ENCODE measurements at places on chromosomes 6 and 20.

GRCh38 chr20:51159303-51159702 is 136.4 kb upstream of the KCNG1 start:
- no peak for DNase-seq

DNA sequence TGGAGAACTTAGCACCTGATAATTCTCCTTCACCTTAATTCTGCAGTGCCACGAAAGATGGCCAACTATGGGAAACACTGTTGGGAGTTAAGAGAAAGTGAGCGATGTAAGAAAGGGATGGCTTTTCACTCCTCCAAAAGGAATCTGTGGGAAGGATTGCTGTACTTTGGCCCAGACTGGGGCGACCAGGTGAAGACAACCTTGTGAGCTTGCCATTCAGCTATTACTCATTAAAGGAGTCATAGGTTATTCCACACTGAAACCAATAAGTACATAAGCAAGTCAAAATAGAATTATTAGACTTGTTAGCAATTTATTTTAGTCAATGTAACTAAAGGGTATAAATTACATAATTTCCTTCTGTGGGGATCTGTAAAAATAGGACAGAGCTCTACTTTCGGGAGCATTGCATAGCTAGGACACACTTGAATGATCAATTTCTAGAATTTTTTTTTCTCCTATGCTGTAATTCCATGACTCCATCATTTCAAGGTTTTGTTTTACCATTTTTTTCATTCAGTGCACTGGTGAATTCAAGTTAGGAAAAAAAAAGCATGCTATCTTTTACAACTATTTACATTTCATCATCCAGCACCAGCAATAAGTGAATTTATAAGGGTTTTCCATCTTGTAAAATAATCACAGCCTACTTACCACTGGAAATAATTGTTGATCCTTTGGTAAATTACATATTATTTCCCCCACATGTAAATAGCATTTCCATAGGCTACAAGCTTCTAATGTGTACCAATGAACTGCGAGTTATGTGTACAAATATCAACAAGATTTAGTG is 231.7 kb downstream of the SIM1 start:
- no peak for DNase-seq

- no peak for DNase-seq
These were observed 8.2 kb downstream of the NOTCH4 start for GRCh38 chr6:32215617-32216016.

GRCh38 chr6:20791944-20792343 is 257.7 kb downstream of the CDKAL1 start:
- DNase-seq: no peak

- no peak for DNase-seq
These were observed 20.3 kb downstream of the SCAND1 start for GRCh38 chr20:35934050-35934449.

DNA sequence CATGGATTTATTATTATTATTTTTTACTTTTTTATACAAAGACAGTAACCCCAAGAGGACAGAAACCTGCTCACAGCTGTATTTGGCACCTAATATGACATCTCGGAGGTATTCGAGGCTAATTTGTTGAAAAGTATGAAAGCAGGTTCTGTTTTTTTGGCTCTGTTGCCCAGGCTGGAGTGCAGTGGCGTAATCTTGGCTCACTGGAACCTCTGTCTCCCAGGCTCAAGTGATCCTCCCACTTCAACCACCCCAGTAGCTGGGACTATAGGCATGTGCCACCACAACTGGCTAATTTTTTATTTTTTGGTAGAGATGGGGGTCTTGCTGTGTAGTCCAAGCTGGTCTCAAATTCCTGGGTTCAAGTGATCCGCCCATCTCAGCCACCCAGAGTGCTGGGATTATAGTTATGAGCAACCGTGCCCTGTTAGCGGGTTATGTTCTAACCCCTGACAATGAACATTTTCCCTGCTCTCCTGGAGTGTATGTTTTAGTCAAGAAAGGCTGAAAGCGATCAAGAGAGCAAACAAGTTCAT is 53.7 kb upstream of the ZNF217 start:
- no peak for DNase-seq

DNA sequence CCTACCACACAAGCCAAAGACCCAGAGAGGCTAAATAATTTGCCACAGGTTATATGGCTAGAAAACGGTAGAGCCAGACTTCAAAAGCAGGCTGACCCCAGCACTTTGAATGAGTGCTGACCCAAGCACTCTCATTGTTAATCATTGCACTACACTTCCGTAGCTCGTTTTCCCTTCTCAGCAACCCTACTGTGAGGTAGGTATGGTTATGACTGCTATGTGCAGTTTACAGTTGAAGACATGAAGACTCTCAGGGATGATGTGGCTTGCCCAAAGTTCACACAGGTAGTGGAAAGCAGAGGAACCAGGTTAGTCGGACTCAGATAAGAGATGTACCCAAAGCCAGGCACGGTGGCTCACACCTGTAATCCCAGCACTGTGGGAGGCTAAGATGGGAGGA is 33.5 kb upstream of the RIMS4 start:
- no peak for DNase-seq

- no peak for DNase-seq
These were observed 59.9 kb upstream of the MAP7 start for GRCh38 chr6:136609873-136610706.

DNA sequence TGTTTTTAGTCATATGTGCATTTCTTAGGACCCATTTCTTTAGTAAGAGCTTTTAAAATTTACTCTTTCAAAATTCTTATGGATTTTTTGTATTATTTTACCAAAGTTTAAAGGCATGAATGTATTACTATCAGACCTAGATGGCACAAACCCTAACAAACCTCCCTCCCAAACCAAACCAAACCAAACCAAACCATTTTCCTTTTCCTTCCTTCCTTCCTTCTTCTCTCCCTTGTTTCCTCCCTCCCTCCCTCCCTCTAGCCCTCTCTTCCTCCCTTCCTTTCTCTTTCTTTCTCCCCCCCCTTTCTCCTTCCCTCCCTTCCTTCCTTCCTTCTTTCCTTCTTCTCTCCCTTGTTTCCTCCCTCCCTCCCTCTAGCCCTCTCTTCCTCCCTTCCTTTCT is 1001.8 kb upstream of the CITED2 start:
- DNase-seq: no peak

GRCh38 chr6:56699066-56699654 is 56.5 kb upstream of the DST start:
- DNase-seq: no peak

DNA sequence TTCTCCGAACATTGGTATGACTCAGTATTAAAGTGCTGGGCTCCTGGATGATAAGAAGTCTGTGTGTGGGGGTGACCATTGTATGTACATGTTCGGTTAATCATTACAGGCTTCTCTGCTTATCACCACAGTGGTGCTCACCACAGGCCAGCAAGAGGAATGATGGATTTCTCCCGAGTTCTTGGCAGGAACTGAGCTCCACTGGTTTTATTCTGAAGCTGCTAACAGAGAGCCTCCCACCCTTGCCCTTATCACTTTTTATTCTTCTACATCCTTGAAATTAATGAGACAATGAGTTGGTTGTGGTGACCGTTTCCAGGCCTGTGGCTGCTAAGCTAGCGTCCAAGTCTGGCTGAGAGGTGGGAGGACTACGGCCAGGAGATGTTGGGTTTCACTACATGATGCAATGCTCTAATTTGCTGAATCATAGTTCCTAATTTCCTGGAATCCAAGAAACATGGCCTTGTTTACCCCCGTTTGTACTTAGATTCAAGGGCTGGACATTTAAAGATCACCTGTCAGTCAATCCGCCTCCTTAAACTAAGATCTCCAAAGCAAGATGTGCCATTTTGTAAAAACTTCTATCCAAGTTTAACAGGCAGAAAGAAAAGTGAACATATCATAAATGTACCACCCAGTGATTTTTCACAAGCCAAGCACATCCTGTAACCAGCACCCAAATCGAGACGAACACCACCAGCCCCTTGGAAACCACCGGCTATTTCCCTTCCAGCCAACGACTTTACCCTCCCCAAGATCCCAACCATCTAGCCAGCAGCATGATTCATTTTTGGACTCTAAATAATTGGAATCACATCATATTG is 172.5 kb downstream of the FOXA2 start:
- no peak for DNase-seq

GRCh38 chr6:97437087-97437486 is 154.1 kb upstream of the MMS22L start:
- DNase-seq: no peak

DNA sequence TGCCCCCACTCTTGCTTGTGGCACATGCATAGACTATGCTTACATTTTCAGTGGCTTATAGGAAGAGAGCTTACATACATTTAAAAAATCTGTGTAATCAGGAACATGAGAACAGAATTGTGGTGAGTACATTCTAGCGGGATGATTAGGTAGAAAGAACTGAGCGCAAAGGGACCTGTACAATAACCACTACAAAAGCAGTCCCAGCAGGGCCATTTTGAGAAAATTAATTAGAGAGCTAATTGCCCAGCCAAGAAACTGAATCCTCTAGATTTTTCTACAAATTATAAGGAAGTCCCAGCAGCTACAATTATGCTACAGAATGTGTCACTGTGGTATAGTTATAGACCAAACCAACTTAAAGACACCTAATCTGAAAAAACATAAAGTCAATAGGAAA is 105.6 kb upstream of the TNFAIP3 start:
- no peak for DNase-seq

- DNase-seq: no peak
These were observed 672.9 kb downstream of the HACE1 start for GRCh38 chr6:104186831-104187230.

All from stimulated activated CD8-positive, alpha-beta memory T cell treated with anti-CD3 and anti-CD28 coated beads, Interleukin-4, amount 100 ng/mL, for 1 hour (primary cell).